ENCODE measurements at places on chromosomes 16 and 17.

DNA sequence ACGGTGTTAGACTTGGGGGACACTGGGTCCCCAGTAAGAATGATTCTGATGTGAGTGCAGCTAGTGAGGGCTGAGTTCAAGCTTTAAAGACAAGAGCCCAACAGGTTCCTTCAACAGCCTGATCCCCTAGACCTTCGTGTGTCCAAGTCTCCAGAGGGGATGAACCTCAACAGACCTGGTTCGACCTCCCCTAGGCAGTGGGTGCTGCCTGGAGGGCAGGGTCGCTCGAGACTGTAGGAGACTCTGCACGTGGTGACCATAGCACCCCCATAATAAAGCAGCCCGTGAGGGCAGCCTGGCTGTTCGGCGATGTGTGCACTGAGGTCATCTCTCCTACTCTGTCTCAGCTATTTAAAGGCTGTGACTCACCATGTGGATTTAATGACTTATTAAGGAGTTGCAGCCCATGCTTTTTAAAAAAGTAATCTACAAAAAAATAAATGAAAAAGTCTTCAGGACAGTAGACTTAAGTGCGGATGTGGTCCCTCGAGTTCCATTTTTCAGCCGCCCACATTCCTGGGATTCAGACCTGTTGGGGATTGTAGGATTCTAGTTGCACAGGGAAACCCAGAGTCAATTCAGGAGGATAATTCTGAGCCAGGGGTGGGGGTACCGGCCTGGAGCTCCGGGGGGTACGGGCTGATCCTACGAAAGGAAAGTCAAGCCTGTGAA is 23.4 kb upstream of the METRNL start:
- H3K27ac ChIP-seq: no peak overlapping the region
- peaks cover 10% of the 10 kb centered on the region for H3K4me1 ChIP-seq
- H3K27me3 ChIP-seq: no peaks in the 10 kb centered on the region
- H3K4me3 ChIP-seq: no peak overlapping the region
- H3K36me3 ChIP-seq: no peaks in the 10 kb centered on the region
- peak; percentile 46 for DNase-seq

GRCh38 chr16:81366316-81366932 is 51.7 kb downstream of the GAN start:
- H3K27me3 ChIP-seq: no peaks in the 10 kb centered on the region
- DNase-seq: no peak
- H3K4me3 ChIP-seq: no peak overlapping the region
- no peak overlapping the region for H3K27ac ChIP-seq
- peaks cover 8% of the 10 kb centered on the region for H3K4me1 ChIP-seq

- peaks cover 9% of the 10 kb centered on the region for H3K36me3 ChIP-seq
- no peak for DNase-seq
- no peaks in the 10 kb centered on the region for H3K27me3 ChIP-seq
- H3K27ac ChIP-seq: peak overlapping the region; percentile 96
- H3K4me3 ChIP-seq: peak overlapping the region; percentile 76
These were observed 12.5 kb downstream of the SLC7A5 start for GRCh38 chr16:87856791-87857228.

DNA sequence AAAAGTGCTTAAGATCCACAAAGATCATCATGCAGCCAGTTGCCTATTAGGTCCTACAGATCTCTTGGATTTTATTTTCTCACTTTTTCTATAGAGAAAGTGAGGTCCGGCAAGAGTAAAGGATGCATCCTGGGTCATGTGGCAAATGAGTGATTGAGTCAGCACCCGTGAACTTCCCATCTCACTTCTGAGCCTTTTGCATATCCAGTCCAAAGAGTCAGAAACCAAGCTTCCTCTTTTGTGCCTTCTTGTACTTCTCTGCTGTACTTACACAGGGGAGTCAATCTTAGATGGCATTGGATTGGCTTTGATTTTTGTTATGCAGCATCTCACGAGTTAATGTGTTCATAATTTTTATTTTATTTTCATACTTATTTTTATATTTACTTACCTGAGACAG is 114.2 kb upstream of the IRX5 start:
- no peak for DNase-seq
- H3K27ac ChIP-seq: no peak overlapping the region
- H3K27me3 ChIP-seq: no peaks in the 10 kb centered on the region
- H3K4me1 ChIP-seq: no peaks in the 10 kb centered on the region
- no peaks in the 10 kb centered on the region for H3K36me3 ChIP-seq

DNA sequence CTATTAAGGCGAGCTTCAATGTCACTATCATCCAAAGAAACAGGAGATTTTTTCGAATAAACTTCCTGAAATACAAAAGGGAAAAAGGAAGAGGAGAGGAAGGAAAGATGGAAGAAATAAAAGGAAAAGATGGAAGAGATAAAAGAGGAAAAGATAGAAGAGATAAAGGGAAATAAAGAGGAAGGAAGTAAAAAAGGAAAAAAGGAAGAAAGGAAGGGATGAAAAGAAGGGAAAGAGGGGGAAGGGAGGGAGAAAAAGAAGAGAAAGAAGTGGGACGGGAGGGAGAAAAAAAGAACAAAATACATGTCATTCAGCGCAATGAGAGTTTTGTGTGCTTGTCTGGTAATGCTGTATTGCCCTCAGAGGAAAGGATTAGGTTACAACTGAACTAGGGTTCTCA is 62.2 kb downstream of the CEP112 start:
- no peak for DNase-seq
- H3K27me3 ChIP-seq: peaks cover 31% of the 10 kb centered on the region
- H3K27ac ChIP-seq: no peak overlapping the region

GRCh38 chr17:55911186-55911585 is 160.3 kb downstream of the PCTP start:
- no peaks in the 10 kb centered on the region for H3K4me1 ChIP-seq
- no peak for DNase-seq
- no peak overlapping the region for H3K27ac ChIP-seq

- H3K27ac ChIP-seq: peak overlapping the region; percentile 77
- peak overlapping the region; percentile 72 for H3K4me3 ChIP-seq
- H3K27me3 ChIP-seq: peaks cover 2% of the 10 kb centered on the region
- peaks cover 57% of the 10 kb centered on the region for H3K4me1 ChIP-seq
These were observed 4.2 kb downstream of the ITGAE start for GRCh38 chr17:3796822-3797170.

- H3K36me3 ChIP-seq: no peaks in the 10 kb centered on the region
- peaks cover 9% of the 10 kb centered on the region for H3K4me1 ChIP-seq
- peaks cover 9% of the 10 kb centered on the region for H3K27me3 ChIP-seq
- H3K27ac ChIP-seq: no peak overlapping the region
These were observed 5.9 kb downstream of the BAHCC1 start for GRCh38 chr17:81400996-81401722.

- H3K27ac ChIP-seq: no peak overlapping the region
- H3K4me1 ChIP-seq: peaks cover 12% of the 10 kb centered on the region
- no peak overlapping the region for H3K4me3 ChIP-seq
- DNase-seq: peak; percentile 18
These were observed 9.7 kb upstream of the ZC3H7A start for GRCh38 chr16:11806721-11807120.

GRCh38 chr17:47803201-47803600 is 18.4 kb downstream of the OSBPL7 start:
- H3K27me3 ChIP-seq: no peaks in the 10 kb centered on the region
- no peak for DNase-seq
- H3K4me1 ChIP-seq: no peaks in the 10 kb centered on the region
- H3K4me3 ChIP-seq: no peak overlapping the region
- no peak overlapping the region for H3K27ac ChIP-seq

GRCh38 chr17:21177854-21178600 is 35.9 kb downstream of the TMEM11 start:
- DNase-seq: no peak
- no peak overlapping the region for H3K27ac ChIP-seq
- H3K27me3 ChIP-seq: no peaks in the 10 kb centered on the region
- no peak overlapping the region for H3K4me3 ChIP-seq

- no peaks in the 10 kb centered on the region for H3K36me3 ChIP-seq
- H3K4me3 ChIP-seq: peak overlapping the region; percentile 86
- no peaks in the 10 kb centered on the region for H3K27me3 ChIP-seq
- peak overlapping the region; percentile 92 for H3K27ac ChIP-seq
- peaks cover 49% of the 10 kb centered on the region for H3K4me1 ChIP-seq
- DNase-seq: peak; percentile 94
These were observed 789 bp upstream of the CCDC57 start for GRCh38 chr17:82213251-82214011.

DNA sequence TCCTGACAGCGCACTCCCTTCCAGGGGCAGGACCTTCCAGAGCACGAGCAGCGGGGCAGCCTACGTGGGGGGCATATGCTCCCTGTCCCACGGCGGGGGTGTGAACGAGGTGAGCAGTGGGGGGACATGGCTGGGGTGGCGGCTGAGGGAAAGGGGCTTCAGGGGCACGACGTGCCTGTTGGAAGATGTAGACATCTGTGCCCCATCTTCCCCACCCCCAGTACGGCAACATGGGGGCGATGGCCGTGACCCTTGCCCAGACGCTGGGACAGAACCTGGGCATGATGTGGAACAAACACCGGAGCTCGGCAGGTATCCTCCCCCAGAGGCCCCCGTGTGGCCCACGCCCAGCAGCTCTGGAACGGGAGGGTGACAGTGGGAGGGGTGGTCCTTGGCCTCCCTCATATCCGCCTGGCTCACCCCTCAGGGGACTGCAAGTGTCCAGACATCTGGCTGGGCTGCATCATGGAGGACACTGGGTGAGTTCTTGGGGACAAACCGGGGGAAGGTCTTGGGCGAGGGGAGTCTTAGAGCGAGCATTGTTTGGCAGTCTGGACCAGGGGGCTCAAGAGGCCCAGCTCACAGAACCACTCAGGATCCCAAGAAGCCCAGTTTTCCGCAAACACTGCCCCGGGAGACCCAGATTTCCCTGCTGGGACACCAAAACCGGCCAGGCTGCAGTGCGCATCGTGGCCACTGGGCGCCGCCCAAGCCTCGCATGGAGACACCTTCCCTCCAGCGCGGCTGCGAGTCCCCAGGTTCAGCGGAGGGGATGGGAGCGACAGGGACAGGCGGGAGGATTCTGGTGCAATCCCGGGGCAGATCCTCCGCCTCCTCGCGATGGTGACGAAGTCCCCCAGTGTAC is 15.7 kb downstream of the ADAM11 start:
- no peak overlapping the region for H3K27ac ChIP-seq
- H3K4me1 ChIP-seq: peaks cover 5% of the 10 kb centered on the region
- peak overlapping the region; percentile 88 for H3K4me3 ChIP-seq
- peaks cover 8% of the 10 kb centered on the region for H3K27me3 ChIP-seq

- H3K27me3 ChIP-seq: peaks cover 32% of the 10 kb centered on the region
- no peak overlapping the region for H3K27ac ChIP-seq
- H3K4me3 ChIP-seq: no peak overlapping the region
- DNase-seq: no peak
- H3K4me1 ChIP-seq: no peaks in the 10 kb centered on the region
- H3K36me3 ChIP-seq: no peaks in the 10 kb centered on the region
These were observed 39.3 kb upstream of the TAC4 start for GRCh38 chr17:49887086-49887743.

DNA sequence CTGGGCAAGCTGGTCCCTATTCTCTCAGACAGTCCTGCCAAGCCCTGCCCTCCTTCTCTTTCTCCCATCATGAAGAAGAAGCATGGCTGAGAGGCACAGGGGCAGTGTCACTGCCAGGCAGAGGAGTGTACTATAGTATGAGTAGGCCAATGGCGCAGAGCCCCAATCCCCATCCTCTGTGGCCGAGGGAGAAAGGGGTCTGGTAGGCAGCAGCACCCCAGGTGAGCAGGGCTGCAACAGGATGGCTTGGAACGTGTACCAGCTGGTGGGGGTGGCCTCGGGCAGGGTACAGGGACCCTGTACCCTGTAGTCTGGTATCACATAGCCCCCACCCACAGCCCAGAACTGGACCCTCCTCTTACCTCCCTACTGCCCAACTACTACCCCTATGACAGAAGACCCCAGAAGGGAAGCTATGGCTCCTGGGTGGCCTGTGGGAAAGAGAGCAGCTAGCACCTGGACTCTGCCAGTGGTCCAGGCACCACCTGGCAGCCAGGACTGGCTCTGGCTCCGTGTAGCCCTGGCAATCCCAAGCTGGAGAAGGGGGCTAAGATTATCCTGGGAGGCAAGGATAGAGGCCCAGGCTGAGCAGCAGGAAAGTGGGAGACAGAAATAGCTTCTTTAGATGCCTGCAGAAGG is 4.4 kb downstream of the SMARCD2 start:
- no peaks in the 10 kb centered on the region for H3K27me3 ChIP-seq
- no peak for DNase-seq
- peaks cover 39% of the 10 kb centered on the region for H3K4me1 ChIP-seq
- H3K36me3 ChIP-seq: peaks cover 13% of the 10 kb centered on the region

- H3K4me3 ChIP-seq: peak overlapping the region; percentile 78
- DNase-seq: no peak
- peak overlapping the region; percentile 80 for H3K27ac ChIP-seq
- H3K27me3 ChIP-seq: no peaks in the 10 kb centered on the region
These were observed 35.8 kb downstream of the ST3GAL2 start for GRCh38 chr16:70402916-70403659.

GRCh38 chr17:69176457-69176795 is 34.7 kb upstream of the ABCA6 start:
- H3K4me3 ChIP-seq: no peak overlapping the region
- H3K4me1 ChIP-seq: no peaks in the 10 kb centered on the region
- H3K27me3 ChIP-seq: no peaks in the 10 kb centered on the region

DNA sequence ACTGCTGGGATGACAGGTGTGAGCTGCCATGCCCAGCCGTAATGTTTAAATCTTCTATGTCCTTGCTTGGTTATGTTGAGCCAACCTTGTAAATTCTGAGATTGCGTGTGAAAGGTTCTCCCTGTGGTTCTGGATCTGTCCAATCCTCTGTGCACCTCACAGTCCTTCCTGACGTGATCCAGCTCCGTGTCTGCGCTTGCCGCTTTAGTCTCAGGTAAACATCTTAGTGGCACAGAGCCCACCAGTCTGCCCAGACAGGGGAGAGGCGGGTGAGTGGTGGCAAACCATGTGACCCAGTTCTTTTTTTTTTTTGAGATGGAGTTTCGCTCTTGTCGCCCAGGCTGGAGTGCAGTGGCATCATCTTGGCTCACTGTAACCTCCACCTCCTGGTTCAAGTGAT is 13.9 kb downstream of the SLC25A10 start:
- H3K36me3 ChIP-seq: no peaks in the 10 kb centered on the region
- H3K27ac ChIP-seq: no peak overlapping the region
- H3K4me3 ChIP-seq: no peak overlapping the region
- peaks cover 7% of the 10 kb centered on the region for H3K27me3 ChIP-seq

DNA sequence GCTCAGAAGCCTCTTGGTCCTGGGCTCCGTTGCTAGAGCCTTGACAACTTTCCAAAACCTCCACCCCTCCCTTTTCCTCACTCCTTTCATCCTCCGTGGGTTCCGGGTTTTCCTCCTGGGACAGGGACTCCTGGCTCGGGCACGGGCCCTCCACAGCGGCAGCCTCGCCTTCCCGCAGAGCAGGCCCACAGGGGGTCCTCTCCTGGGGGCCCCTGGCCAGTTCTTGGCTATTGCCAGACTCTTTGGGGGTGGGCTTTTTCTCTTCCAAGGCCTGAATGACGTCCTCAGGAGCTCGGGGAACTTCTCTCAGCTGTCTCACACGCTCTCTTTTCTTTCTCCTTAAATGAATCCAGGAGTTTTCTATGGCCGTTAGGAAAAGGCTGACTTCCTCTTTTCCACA is 19.3 kb upstream of the MNT start:
- DNase-seq: no peak
- no peak overlapping the region for H3K4me3 ChIP-seq
- peaks cover 2% of the 10 kb centered on the region for H3K36me3 ChIP-seq

- H3K4me3 ChIP-seq: no peak overlapping the region
- peaks cover 10% of the 10 kb centered on the region for H3K4me1 ChIP-seq
- H3K27me3 ChIP-seq: no peaks in the 10 kb centered on the region
- no peak overlapping the region for H3K27ac ChIP-seq
- no peak for DNase-seq
These were observed 15.4 kb downstream of the CLUH start for GRCh38 chr17:2695961-2696760.
